ENCODE measurements at places on chromosomes 5 and 9. TPM values are rescaled to one million over a fixed set of nuclear protein-coding genes. Genes with fewer than 3 reads are reported as not detected.

DNA sequence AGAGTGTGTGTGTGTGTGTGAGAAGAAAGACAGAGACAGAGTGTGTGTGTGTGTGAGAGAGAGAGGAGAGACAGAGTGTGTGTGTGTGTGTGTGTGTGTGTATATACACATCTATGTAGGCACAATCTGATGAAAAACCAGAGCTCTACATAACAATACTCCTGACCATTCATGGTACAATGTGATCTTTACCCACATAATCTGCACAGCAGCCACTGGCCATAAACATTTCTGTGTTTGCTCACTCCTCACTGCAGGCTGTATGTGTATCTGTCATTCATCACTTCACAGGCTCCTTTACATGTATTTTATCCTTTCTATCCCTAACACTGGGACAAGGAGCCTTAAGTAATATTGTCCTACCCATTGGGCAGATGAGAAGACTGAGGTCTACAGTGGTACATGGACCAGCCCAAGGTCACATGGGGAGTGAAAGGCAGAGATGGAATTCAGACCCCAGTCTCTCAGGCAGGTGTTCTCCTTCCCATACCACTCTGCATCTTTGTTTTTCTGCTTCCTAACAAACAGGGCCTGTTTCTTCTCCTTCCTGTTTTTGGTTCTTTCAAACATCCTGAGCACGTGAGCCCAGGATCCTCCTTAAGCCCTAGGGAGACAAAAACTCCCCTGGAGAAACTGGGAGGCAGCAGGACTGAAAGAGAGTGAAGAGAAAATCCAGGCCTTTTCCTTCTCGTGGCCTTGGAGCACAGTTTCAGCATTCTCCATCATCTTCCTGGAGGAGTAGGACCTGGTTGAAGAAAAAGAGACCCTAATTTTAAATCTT, 201.7 kb upstream of the MSX2 start:
- no peak for DNase-seq

GRCh38 chr9:9615086-9615485, 997.7 kb downstream of the PTPRD start:
- DNase-seq, result no peak

NMUR2 gene
- polyA plus RNA-seq, result 0.49 TPM

TMEM215 gene
- polyA plus RNA-seq, result not detected

All from lung (tissue), 17 donors.